ENCODE measurements at places on chromosomes 7 and 10. TPM values are rescaled to one million over a fixed set of nuclear protein-coding genes. Genes with fewer than 3 reads are reported as not detected.

The PLXDC2 gene
- 0.90 TPM for total RNA-seq

The TMEM225B gene
- 1.0 TPM for total RNA-seq

GRCh38 chr7:140367528-140367927 is 30.8 kb downstream of the SLC37A3 start:
- peaks cover 11% of the 10 kb centered on the region for H3K36me3 ChIP-seq
- H3K27me3 ChIP-seq: no peaks in the 10 kb centered on the region
- no peaks in the 10 kb centered on the region for H3K4me1 ChIP-seq
- DNase-seq: no peak

- H3K27me3 ChIP-seq: peaks cover 13% of the 10 kb centered on the region
- H3K27ac ChIP-seq: no peak within 1 kb of the TSS
- H3K4me3 ChIP-seq: peak within 1 kb of the TSS; percentile 90
- H3K4me1 ChIP-seq: peaks cover 37% of the 10 kb centered on the region
- H3K36me3 ChIP-seq: peaks cover 6% of the 10 kb centered on the region
- no peak for DNase-seq
Observed at GRCh38 chr10:102418622-102419268, at the start of gene PSD. Gene PSD (minus strand): TSS chr10:102418785. CDS start chr10:102417038, 1,747 bp downstream.
